ENCODE measurements at places on chromosomes 13 and 19.

DNA sequence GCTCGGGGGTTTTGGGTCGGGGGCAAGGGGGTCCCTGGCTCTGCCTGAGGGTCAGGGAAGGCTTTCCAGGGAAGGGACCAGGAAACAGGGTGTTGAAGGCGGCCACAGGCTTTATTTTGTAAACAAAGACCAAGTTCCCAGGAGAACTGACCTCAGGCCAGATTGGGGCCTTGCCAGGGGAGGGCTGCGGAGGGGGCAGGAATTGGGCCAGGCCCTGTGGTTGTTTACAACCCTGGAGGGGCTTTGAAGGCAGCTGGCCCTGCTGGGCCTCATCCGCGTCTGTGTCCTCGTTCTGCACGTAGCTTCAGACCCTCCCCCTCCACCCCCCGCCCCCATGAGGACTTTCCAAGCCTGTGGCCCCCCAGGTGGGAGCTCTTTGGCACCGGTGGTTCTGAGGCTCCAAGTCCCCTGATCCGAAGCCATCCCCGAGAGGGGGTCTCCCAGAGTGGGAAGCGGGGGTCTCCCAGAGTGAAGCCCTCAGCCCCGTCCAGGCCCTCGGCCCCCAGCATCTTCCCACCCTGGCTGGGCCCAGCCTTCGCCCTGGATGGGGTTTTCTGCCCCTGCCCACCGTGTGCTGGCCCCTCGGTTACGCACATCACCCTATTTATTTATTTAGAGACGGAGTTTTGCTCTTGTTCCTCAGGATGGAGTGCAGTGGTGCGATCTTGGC lies 13.5 kb upstream of the BSG start:
- DNase-seq = no peak

DNA sequence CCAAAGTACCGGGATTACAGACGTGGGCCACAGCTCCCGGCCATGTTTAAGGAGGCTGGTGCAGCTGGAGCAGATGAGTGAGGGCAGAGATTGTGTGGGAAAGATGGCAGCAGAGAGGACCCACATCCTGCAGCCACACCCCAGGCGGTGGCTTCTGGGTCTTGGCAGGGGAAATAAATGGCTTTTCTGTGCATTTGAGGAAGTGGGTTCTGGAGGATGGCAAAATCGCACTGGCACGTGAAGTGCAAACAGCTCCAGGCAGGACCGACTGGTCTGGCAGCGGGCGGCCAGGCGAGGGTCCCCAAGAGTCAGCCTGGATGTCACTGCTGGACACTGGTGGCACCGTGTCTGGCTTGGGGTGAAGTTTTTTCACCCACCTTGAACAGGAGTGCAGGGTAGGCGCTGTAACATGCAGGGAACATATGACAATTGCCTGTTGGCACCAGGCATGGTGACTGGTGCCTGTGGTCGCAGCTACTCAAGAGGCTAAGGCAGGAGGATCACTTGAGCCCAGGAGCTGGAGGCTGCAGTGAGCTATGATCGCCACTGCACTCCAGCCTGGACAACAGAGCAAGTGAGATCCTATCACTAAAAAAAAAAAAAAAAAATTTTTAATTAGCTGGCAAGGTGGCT lies 8.4 kb downstream of the B3GNT3 start:
- no peak for DNase-seq

DNA sequence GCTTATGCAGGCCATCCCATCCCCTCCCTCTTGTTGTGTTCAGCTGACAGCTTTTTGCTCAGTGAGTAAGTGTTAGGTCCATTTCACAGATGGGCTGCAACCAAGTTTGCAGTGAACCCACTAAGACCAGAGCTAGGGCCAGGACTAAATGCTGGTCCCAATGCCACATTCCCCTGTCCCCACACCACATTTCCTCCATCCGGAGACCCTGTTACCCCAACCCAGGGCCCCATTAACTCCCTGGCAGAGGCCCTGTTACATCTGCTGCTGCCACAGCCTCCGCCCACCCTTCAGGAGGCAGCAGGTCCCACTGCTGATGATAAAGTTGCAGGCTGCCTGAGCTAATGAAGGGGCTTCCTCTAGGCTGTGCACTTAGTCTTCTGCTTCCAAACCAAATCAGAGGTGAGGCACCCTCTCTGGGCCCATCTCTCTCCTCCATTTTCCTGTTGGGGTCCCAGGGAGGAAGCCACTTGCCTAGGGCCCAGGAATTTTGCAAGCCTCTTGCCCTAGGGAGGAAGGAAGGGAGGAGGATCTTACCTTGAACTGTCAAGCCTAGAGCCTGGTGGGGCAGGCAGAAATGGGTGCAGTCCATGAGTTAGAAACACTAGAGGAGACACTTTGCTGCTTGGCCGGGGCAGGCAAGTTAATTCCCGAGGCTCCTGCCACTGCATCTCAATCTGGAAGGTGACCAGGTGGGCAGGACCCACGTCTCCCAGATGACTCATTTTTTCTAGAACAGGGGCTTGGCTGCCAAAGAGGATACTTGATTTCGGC lies 3.4 kb upstream of the USF2 start:
- DNase-seq = no peak

DNA sequence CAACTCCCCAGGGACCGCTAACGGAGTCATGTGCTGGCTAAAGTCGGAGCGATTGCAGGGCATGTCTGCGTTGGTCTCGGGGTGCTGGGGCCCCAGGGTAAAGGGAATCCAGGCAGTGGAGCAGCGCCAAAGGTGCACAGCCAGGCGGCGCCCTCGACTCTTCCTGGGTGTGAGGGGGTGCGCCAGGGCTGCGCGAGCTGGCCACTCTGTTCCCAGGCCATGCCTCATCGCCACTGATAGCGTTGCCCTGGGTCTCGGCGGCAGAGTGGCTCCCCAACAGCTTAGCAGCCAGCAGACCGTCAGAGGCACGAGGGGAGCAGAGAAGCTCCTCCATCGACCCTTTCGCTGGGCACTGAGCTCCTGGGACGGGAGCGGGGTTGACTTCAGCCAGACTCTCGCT lies 152.7 kb downstream of the B3GLCT start:
- no peak for DNase-seq

GRCh38 chr19:37946132-37946531 lies 39.1 kb downstream of the SIPA1L3 start:
- no peak for DNase-seq

DNA sequence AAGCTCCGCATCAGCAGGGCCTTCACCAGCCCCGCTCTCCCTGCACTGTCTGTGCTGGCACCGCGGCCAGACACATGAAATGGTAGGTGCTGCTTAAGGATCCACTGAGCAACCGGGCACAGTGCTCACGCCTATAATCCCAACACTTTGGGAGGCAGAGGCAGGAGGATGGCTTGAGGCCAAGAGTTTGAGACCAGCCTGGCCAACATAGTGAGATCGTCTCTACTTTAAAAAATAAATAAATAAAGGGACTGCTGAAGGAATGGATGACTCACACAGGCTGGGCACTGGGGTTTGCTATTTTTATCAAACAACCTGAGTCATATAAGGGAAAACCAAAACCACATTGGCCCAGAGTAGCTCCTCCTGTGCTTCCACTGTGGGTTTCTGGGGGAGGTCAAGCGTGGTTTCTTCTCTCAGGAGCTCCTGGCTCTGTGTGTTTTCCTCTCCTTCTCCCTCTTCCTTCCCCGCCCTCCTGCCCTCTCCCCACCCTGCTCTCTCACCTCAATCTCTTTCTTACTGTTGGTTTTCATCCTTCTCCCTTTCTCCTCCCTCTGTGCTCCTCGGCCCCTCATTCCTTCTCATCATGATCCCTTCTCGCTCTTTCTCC lies 21.3 kb downstream of the VRK3 start:
- no peak for DNase-seq

- no peak for DNase-seq
These were observed 89.6 kb upstream of the SLC15A1 start for GRCh38 chr13:98842070-98842469.

DNA sequence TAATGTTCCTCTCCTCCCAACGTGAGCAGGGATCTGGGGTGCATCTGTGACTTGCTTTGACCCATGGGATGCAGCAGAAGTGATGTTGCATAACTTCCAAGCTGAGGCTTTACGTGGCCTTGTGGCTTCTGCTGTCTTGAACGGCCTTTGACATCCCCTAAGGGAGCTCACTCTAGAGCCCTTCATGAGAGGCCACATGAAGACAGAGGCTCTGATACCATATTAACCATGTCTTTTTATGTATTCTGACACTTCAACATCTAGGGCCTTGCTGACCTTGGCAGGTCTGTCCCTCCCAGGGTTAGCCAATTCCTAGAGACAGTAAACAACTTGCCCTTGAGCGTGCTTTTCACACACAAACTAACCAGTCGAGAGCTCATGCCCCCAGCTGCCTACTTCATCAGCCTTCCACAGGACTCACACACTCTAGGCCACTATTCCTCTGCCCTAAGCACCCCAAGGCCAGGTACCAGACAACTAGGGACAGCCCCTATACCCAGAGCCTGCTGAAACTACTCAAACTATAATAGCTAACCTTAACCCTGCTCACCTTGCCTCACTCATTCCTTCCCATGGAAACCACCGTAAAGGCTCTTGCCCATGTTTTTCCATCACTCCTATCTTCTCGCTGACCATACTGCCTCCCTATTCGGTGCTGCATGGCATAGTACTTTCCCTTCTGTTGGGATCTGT lies 45.4 kb downstream of the CCDC70 start:
- no peak for DNase-seq

GRCh38 chr19:7865262-7865911 lies 8.8 kb downstream of the PRR36 start:
- DNase-seq = no peak

GRCh38 chr13:40665126-40666044 lies 1.1 kb downstream of the FOXO1 start:
- DNase-seq = peak; percentile 39

DNA sequence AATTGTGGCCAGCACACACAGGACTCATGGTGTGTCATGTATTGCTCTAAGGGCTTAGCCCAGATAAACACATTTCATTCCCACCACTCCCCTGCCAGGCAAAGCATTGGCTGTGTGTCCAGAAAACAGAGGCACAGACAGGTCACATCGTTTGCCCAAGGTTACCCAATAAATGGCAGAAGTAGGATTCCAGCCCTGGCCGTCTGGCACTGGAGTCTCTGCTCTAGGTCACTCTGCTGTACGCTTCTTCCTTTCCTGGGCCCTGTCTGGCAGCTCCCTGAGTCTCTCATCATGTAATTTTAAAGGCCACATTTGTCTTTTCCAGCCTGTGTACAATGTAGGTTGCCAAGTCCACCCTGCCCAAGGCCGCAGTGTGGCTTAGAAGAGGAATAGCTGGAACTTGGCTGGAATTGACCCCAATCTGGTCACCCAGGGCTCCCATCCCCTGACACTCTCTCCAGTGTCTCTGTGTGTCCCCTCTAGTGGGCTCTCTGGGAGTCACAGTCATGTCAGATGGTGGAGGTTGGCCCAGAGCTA lies 264.5 kb upstream of the TSHZ3 start:
- DNase-seq = no peak

DNA sequence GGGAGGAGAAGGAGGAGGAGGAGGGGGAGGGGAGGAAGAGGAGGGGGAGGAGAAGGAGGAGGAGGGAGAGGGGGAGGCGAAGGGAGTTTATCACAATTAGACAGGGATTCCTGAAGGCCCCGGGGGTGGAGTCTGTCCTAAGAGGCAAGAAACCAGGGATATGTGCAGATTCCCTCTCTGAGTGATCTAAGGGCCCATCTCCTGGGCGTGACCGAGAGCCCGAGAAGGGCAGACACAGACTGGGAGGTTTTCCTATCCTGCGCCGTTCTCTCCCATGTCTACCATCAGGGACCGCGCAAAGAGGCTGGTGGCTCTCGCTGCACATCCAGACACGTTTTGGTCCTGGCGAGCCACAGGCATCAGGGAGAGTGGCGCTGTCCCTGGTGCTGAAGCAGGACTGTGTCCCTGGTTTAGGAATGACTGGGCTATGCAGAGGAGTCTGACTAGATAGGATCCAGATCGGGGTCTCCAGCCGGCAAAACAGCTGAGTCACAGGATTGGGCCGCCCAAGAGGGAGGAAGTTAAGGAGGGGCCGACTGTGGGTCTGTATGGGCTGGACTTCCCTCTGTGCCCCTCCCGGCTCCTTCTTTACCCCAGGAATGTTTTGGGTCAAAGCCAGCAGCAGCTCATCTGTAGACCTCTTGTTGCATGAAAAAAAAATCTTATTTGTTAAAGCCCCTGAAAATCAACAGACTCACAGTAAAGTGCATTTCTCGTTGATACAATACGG lies 17.9 kb upstream of the ZNF175 start:
- no peak for DNase-seq

DNA sequence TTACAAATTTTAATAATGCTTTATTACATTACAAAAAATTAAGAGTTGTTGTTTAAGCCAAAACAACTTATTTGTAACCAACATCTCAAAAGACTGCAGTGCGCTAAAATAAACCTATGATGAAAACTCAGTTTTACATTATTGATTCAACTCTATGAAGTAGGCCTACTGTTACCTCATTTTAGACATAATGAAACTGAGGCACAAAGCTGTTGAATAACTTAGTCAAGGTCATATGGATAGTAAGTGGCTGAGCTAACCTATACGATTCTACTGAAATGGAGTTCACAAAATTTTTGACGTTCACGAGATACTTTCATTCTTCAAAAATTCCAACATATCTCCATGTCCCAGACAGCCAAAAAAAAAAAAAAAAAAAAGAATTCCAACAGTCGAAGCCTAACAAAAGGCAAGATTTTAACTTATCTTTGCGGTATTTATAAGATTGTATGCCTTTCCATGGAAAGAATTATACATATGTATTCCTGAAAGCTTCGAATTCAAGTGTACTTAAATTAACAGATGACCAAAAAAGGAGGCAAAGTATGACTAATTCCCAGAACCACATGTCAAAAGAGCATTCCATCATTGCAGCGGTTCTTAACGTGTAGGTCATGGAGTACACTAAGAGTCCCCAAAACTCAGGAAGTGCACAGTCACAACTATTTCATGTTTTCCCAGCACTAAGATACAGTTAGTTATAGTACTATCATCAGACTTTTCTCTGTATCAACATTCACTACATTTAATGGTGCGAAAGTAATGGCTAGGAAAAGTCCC lies 69.4 kb downstream of the PSPC1 start:
- no peak for DNase-seq

DNA sequence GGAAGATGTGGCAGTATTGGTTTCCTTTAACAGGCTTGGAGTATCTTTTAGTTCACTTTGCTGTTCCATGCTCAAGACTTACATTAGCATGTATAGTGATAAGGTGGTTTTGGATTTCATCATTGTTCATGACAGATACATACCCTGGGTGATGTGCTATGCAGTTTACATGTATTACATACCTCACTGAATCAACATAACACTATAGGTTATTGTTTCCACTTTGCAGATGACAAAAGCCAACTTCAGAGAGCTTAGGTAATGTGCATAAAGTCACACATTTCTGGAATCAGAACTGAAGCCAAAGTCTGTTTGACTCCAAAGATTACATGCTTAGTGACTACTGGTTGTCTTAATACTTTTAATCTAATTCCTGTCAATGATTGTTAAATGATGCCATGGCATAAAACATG lies 7.1 kb downstream of the COMMD6 start:
- DNase-seq = no peak
